ENCODE measurements at places on chromosomes 16 and 17. TPM values are rescaled to one million over a fixed set of nuclear protein-coding genes. Genes with fewer than 3 reads are reported as not detected.

The GALR2 gene
- total RNA-seq = 1.5 TPM

The SPECC1 gene
- 43.2 TPM for total RNA-seq

The EVI2B gene
- not detected for total RNA-seq

The EPOP gene
- 11.1 TPM for total RNA-seq

The KDM8 gene
- total RNA-seq = 2.5 TPM

The IL4R gene
- total RNA-seq = 32.3 TPM

The MT1H gene
- not detected for total RNA-seq

The SLC52A1 gene
- 0.80 TPM for total RNA-seq

The ARMC5 gene
- total RNA-seq = 5.9 TPM

The CCDC78 gene
- 8.3 TPM for total RNA-seq

The IL17C gene
- 0.13 TPM for total RNA-seq

The PSMB10 gene
- 55.7 TPM for total RNA-seq

The MC1R gene
- total RNA-seq = 7.0 TPM

The ARHGDIG gene
- total RNA-seq = 2.7 TPM

The ABCC1 gene
- total RNA-seq = 83.5 TPM

The LDHD gene
- 0.55 TPM for total RNA-seq

The RNF151 gene
- not detected for total RNA-seq

The GPRC5C gene
- 67.4 TPM for total RNA-seq

The MARVELD3 gene
- total RNA-seq = 0.19 TPM

The SLC38A8 gene
- not detected for total RNA-seq

The LPO gene
- not detected for total RNA-seq

The HOXB6 gene
- total RNA-seq = 5.1 TPM

The PRR35 gene
- 0.12 TPM for total RNA-seq

The KRT31 gene
- not detected for total RNA-seq

The PPY gene
- not detected for total RNA-seq

The TBC1D3C gene
- not detected for total RNA-seq

The FBXL16 gene
- total RNA-seq = 9.5 TPM

The TMEM235 gene
- not detected for total RNA-seq

The CA4 gene
- total RNA-seq = not detected

The PLD6 gene
- total RNA-seq = 5.9 TPM

The UMOD gene
- not detected for total RNA-seq

The CCT6B gene
- total RNA-seq = 1.4 TPM

The WNT3 gene
- total RNA-seq = 3.6 TPM

The CIITA gene
- total RNA-seq = 0.05 TPM

The ITGB4 gene
- 109 TPM for total RNA-seq

The CDH3 gene
- 0.41 TPM for total RNA-seq

The BICDL2 gene
- not detected for total RNA-seq

The ASPSCR1 gene
- total RNA-seq = 27.4 TPM

The KRTAP1-5 gene
- total RNA-seq = not detected

The DYNLRB2 gene
- total RNA-seq = not detected

The TBC1D26 gene
- not detected for total RNA-seq

The CDR2L gene
- total RNA-seq = 70.1 TPM

All from A549 treated with Mapracorat at 1 μM for 4 hours (cell line).